Caco-2 (cell line): ENCODE measurements at places on chromosomes 12 and 14.

GRCh38 chr12:132686825-132687210, 324 bp downstream of the POLE start:
- no peak for DNase-seq

- DNase-seq = no peak
Measured at GRCh38 chr14:74846968-74847665, 28.8 kb downstream of the PROX2 start.

DNA sequence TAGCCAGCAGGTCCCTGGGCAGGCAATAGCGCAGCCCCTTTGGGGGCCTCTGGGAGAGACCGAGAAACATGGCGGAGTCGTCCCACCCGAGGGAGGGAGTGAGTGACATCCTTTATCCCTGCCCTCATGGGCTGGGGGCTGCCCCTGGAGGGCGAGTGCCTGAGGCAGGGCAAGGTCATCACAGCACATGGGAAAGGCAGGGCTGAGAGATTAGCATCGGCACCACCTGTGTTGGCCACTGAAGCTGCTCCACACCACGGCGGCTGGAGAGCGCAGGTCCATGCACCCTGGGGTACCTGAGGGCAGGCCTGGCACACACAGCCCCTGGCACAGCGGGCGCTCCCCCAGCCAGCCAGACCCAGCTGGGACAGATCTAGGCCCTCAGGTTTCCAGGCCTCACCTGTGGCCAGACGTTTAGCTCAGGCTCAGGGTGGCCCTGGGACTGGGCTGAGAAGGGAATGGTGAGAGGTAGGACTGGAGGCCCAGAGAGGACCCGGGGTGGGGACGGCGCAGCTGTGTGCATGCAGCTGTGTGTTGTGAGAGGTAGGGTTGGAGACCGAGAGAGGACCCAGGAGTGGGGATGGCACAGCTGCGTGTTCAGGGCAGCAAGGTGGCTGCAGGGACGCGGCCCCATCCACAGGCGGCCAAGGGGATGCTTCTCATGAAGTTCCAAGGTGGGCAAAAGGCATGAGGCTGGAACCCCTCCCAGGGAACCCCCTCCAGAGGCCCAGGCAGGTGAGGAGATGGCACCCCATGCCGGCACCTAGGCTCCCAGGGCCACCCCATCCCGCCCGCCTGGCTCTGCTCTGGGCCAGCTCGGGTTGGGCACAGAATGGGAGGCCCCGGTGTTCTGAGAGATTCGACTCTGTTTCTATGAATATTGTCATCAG, 74.1 kb downstream of the KIF26A start:
- DNase-seq = no peak

- DNase-seq = no peak
Measured at GRCh38 chr14:38431156-38431555, 175.3 kb upstream of the CLEC14A start.

- DNase-seq = no peak
Measured at GRCh38 chr12:11732023-11732422, 82.5 kb downstream of the ETV6 start.

DNA sequence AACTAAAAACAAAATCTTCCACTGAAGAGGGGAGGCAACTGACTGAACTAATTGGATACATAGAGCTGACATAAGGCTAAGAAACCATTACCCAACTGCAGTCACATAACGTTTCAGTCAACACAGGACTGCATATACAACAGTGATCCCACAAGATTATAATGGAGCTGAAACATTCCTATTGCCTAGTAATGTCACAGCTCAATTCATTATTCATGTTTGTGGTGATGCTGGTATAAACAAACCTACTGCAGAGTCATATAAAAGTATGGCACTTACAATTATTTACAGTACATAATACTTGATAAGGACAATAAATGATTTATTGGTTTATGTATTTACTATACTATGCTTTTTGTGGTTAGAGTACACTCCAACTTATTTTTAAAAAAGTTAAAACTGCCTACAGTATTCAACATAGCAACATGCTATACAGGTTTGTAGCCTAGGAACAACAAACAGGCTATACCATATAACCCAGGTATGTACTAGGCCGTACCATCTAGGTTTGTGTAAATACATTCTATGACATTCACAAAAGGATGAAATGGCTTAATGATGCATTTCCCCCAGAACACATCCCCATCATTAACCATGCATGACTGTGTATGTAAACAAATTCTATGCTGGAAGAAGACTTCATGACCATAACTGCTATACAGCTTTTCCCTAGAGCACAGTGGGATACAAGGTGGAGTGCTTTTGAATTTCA, 4.3 kb downstream of the NAP1L1 start:
- no peak for DNase-seq

- DNase-seq = no peak
Measured at GRCh38 chr12:83477696-83478095, 791.0 kb downstream of the TMTC2 start.

- no peak for DNase-seq
Measured at GRCh38 chr12:68967046-68967445, 34.1 kb upstream of the CPM start.

- no peak for DNase-seq
Measured at GRCh38 chr14:105479431-105480158, 5.0 kb downstream of the CRIP2 start.

DNA sequence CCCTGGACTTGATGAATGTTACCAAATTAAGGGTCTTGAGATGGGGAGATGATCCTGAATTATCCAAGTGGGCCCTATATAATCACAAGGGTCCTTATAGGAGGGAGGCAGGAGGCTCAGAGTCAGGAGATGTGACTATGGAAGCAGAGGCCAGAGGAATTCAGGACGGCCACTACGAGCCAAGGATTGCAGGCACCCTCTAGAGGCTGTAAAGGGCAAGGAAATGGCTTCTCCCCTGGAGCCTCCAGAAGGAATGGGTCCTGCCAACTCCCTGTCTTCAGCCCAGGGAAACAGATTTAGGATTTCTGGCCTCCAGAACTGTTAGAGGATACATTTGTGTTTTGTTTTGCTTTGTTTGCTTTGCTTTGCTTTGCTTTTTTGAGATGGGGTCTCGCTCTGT, 8.8 kb downstream of the BDKRB1 start:
- DNase-seq = peak; percentile 45

DNA sequence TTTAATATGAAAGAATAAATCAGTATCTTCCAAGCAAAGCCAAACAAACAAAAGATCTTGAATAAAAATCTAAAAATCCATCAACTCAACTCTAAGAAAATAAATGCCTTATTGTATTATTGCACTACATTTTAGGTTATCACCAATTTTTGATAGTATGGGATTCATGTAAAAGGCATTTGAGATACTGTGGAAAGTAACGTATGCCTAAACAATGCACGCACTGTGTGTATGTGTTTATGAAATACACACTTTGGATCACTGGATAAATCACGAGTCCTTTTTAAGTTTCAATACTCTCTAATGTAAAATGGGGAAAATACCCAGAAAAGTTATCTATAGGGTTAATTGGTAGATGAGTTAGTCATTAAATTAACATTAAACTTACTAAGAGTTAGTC, 17.7 kb downstream of the WBP11 start:
- no peak for DNase-seq

GRCh38 chr14:96270565-96271420, 14.8 kb downstream of the BDKRB1 start:
- no peak for DNase-seq

DNA sequence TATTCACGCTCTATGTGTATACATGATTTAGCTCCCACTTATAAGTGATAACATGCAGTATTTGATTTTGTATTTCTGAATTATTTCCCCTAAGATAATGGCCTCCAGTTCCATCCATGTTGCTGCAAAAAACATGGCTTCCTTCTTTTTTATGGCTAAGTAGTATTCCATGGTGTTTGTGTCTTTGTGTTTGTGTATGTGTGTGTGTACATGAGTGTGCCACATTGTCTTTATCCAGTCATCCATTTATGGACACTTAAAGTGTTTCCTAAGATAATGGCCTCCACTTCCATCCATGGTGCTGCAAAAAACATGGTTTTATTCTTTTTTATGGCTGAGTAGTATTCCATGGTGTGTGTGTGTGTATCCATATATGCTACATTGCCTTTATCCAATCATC, 25.1 kb downstream of the USP15 start:
- DNase-seq = no peak

GRCh38 chr12:49903700-49904423, at the start of gene FAIM2:
Gene FAIM2 (minus strand): TSS chr12:49903900. CDS start chr12:49903792, 108 bp downstream.
- DNase-seq = no peak

- peak; percentile 6 for DNase-seq
Measured at GRCh38 chr12:107670999-107671643, 14.5 kb upstream of the PWP1 start.

GRCh38 chr12:105347499-105347898, 17.0 kb downstream of the C12orf75 start:
- DNase-seq = no peak

DNA sequence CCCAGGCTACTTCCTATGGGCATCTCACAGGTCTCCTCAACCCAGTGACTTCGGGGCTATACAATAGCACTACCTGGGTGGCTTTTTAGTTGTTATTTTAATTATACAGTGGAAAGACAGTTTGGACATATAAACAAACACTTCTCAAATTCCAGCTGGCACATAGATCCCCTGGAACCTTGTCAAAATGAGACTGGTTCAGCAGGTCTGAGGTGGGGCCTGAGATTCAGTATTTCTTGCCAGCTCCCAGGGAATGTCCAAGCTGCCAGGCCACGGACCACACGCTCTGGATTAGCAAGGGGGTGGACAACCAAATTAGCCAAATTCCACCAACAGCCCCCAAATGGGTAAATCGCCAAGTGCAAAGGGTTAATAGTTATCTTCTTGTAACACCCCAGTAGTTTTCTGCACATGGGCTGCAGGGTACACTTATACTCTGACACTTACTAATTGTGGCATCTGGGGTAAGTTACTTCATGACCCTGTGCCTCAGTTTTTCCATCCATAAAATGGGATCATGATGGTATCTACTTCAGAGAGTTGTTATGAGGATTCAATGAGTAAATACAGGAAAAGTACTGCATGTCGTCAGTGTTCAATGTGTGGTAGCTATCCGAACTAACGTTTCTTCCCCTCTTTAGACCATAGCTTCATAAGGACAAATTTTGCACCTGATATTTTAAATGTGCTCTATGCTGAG, 789.4 kb upstream of the TBX3 start:
- no peak for DNase-seq

DNA sequence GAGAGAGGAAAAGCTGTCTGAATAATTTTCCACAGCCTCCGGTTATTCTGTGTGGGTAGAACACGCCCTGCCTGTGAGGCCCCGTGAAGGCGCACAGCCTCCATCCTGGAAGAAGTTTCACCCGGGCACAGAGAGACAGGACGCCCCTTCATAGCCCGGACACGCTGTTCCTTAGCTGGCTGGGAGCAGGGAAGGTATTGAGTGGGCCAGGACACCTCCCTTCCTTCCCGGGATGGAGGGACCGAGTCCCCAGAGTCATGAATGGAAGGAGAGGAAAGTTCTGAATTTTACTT, 135.5 kb downstream of the GCH1 start:
- no peak for DNase-seq

GRCh38 chr14:55077170-55078151, 26.0 kb downstream of the MAPK1IP1L start:
- DNase-seq = peak; percentile 87

DNA sequence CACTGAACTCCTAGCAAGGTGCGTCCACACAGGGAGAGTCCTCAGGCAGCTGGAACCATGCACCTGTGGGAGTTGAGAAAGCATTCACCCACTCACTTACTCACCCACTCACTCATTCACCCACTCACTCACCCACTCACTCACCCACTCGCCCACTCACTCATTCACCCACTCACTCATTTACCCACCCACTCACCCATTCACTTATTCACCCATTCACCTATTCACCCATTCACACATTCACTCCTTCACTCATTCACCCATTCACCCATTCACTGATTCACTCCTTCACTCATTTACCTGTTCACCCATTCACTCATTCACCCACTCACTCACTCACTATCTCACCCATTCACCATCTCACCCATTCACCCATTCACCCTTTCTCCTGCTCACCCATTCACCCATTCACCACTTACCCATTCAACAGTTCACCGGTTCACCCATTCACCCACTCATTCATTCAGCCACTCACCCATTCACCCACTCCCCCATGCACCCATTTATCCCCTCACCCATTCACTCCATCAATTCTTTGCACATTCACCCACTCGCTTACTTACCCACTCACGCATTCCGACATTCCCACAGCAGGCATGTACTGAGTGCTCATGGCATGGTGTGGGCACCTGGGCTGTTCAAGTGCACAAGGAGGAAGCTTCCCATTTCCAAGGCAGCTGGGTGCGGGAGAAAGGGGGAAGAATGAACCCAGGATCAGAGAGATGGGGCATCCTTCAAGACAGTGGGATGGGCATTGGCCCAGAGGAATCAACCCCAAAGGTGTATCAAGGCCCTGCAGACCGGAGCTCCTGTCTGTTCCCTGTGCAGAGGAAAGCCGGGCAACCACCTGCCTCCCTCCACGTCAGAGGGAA, 135.2 kb upstream of the C14orf180 start:
- no peak for DNase-seq

DNA sequence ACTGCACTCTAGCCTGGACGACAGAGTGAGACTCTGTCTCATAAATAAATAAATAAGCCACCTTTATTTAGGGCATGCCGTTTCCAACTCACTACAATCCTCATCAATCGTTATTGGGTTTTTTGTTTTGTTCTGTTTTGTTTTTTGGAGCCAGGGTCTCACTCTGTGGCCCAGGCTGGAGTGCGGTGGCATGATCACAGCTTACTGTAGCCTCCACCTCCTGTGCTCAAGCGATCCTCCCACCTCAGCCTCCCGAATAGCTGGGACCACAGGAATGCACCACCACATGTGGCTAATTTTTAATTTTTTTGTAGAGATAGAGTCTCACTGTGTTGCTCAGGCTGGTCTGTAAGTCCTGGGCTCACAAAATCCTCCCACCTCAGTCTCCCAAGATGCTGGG, 3.6 kb upstream of the ANAPC5 start:
- no peak for DNase-seq

GRCh38 chr14:21543521-21543960, 17.4 kb upstream of the SALL2 start:
- DNase-seq = no peak

DNA sequence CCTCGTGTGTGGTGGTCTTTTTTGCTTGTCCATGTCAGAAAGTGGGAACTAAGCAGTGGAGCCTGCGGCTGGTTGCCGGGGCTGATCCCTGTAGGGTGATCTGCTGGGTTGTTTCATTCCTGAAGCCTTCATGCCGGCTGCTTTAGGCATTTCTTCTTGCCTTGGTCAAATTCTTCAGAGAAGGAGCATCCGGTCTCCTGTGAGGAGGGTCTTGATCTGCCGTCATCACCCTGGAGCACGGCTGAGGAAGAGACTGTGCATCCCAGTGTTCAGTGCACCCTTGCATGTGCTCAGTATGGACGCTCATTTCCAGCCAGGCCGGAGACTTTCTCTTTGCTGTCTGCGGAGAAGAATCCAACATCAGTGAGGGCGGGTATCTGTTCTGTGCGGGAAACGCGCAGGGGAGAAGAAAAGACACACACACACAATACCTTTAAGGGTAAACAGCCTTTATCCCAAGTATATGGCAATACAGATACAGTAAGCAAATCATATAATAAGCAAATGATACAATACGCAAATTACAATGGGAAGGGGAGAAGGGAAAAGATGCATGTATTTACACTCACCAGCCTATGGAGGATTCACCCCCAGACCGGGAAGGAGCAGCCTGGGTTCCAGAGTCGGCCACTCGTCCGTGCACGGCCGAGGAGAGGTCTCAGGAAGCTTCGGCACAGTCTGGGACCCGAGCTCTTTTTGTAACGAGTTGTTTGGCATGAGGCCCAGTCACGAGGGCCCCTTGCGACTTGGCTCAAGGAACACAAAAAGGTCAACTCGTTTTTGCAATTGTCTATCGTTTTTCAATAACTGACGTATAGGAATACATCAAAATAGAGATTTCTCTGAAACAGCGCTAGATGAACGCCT, 1366.8 kb upstream of the TMEM132C start:
- DNase-seq = no peak
